ENCODE measurements at places on chromosomes 7 and 10. TPM values are rescaled to one million over a fixed set of nuclear protein-coding genes. Genes with fewer than 3 reads are reported as not detected.

DNA sequence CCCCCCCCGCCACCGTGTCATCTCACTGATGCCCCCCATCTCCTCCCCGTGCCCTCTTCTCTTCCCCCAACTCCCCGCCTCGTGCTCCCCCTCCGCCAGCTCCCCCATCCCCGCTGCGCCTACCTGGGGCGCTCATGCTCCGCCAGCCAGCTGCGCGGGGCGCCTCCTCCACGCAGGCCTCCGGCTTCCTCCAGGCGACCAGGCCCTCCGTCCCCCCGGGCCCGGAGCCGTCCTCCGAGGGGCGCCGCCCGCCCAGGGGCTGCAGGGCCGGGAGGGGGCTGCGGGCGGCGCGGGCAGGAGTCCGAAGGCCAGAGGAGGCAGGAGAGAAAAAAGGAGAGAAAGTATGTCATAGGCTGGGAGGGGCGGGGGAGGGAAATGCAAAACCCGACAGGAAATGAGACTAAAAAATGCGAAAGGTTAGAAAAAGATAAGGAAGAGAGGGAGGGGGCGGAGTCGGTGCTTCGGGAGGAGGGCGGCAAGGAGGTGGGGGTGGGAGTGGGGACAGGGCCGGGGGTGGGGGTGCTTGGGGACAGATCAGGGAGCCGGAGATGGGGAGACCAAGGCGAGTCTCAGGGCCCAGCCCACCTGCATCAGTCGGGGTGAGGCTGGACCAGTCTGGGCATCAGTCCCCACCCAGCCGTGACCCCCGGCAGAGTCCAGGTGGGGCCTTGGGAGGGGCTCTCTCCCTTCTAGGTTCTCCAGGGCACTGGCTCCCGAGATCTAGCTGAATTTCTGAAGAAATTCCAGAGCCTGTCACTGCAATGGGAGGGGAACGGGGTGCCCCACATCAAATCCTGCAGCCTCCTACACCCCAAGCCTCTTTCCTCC, at the start of gene CARD11:
TSS of gene CARD11 (minus strand) at position 324 of the 828 bp plus-strand sequence. CDS start 85,361 bp downstream, outside the sequence.
- H3K4me3 ChIP-seq: peak within 1 kb of the TSS; percentile 97
- H3K27ac ChIP-seq: peak within 1 kb of the TSS; percentile 96
- peaks cover 16% of the 10 kb centered on the region for H3K36me3 ChIP-seq
- no peaks in the 10 kb centered on the region for H3K27me3 ChIP-seq
- peaks cover 41% of the 10 kb centered on the region for H3K4me1 ChIP-seq
- peak; percentile 59 for DNase-seq

The FRMD4A gene
- 0.44 TPM for total RNA-seq

The FZD8 gene
- total RNA-seq: 0.22 TPM

The NODAL gene
- not detected for total RNA-seq

DNA sequence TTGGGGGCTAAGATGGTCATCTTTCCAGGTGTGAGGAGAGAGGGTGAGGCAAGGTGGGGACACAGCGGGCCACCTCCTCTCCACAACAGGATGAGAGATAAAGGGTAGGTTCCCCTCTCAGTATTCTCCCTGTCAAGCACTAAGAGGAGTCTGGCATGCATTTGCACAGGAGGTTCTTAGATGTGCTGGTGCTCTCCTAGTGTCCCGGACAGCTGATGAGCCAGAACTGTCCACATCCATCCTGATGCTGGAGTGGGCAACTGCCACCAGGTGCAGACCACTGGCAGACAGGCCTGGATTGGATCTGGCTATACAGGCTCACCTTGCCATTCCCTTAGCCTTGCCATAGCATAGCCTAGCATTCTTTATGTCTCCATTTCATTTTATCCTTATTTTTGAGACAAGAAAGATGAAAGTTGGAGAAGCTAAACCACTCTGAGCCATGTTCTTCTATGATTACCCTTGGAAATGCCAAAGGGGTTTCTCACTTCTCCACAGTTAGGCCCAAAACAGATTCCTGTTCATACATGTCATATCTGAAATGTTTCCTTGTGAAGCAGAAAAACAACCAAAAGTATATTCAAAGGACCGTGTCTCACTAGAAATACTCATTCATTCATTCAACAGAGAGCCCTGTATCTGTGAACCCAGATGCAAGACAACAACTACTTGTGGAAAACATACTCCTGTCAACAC, 48.8 kb upstream of the ANTXRL start:
- H3K36me3 ChIP-seq: no peaks in the 10 kb centered on the region
- H3K4me1 ChIP-seq: no peaks in the 10 kb centered on the region
- H3K27ac ChIP-seq: no peak overlapping the region
- DNase-seq: no peak
- H3K27me3 ChIP-seq: peaks cover 5% of the 10 kb centered on the region

DNA sequence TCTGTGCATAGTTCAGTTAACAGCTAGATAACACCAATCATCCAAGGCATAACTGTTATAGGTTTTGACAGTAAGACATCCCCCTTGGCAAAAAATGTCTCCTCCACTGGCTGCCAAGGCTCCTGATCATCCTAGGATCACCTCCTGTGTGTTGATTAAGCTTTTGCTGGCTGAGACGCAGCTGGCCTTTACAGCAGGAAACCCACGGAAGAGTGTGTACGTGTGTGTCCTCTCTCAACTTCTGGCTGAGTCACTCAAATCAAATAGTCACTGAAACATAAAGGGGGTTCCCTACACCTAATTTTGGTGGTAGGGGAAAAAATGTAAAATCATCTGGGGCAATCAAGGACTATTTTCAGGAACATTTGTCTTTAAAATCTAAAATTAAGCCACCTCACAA, 208.8 kb downstream of the CTNNA3 start:
- H3K27ac ChIP-seq: no peak overlapping the region
- no peaks in the 10 kb centered on the region for H3K27me3 ChIP-seq

DNA sequence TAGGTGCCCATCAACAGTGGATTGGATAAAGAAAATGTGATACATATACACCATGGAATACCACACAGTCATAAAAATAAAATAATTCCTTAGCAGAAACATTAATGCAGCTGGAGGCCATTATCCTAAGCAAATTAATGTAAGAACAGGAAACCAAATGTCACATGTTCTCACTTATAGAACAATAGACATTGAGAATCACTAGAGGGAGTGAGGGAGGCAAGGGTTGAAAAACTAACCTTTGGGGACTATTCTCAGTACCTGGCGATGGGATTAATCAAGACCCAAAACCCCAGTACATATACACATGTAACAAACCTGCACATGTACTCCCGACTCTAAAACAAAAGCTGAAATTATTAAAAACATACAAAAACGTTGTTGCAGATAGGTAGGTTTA, 222.6 kb downstream of the SEMA3E start:
- no peaks in the 10 kb centered on the region for H3K27me3 ChIP-seq
- H3K4me3 ChIP-seq: no peak overlapping the region
- no peak for DNase-seq
- H3K36me3 ChIP-seq: no peaks in the 10 kb centered on the region
- no peak overlapping the region for H3K27ac ChIP-seq

GRCh38 chr10:34423673-34424625, 391.1 kb downstream of the PARD3 start:
- no peaks in the 10 kb centered on the region for H3K36me3 ChIP-seq
- no peaks in the 10 kb centered on the region for H3K27me3 ChIP-seq

- no peaks in the 10 kb centered on the region for H3K36me3 ChIP-seq
- no peak for DNase-seq
- H3K4me3 ChIP-seq: no peak overlapping the region
- H3K4me1 ChIP-seq: no peaks in the 10 kb centered on the region
These were observed 412.2 kb upstream of the SORCS1 start for GRCh38 chr10:107576746-107577145.

The CDC14C gene
- not detected for total RNA-seq

- peak overlapping the region; percentile 97 for H3K27ac ChIP-seq
- H3K27me3 ChIP-seq: no peaks in the 10 kb centered on the region
- H3K36me3 ChIP-seq: peaks cover 24% of the 10 kb centered on the region
- peaks cover 49% of the 10 kb centered on the region for H3K4me1 ChIP-seq
- peak overlapping the region; percentile 99 for H3K4me3 ChIP-seq
These were observed 147.6 kb downstream of the GPR85 start for GRCh38 chr7:112938863-112939573.

The PNLIPRP2 gene
- total RNA-seq: not detected

Data from activated B cell treated with CpG ODN at 0.5 μM for 24 hours (primary cell).